NCI-H82 (cell line): ENCODE measurements at places on chromosomes 3 and 15.

DNA sequence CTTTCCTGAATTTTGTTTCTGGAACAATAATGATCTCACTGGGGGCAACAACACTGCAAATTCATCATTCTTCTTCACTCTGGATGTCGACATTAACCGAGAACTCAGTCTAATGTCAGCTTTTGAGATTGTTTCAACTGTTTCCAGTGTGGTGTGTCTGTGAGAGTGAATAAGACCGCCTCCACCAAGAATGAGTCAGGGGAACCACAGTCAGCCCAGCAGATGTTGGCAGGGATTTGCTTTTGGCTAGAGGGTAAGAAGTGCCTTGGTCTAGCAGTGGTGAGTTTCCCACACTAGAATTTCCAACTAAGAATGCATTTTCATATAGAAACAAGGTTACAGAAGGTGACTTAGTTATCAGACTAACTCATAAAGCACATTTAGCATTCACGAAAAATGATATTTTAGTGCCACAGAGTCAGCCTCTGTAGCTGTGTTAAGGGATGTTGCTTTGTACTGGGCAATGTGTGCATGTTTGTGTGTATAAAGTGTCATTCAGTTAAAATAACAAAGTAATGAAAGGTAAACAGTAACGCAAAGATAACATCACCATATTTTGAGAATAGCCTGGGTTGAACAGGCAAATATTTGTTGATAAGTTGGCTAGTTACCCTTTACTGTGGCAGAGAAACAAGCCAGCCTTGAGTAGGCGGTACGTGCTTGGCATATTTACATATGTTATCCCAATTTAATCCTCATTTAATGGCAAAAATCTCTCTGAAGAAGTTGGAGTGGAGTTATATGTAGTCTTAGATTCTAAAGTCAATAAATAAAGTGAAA, 33.8 kb downstream of the DRD3 start:
- peak; percentile 61 for DNase-seq

GRCh38 chr15:82110144-82110543, 64.3 kb upstream of the MEX3B start:
- no peak for DNase-seq

DNA sequence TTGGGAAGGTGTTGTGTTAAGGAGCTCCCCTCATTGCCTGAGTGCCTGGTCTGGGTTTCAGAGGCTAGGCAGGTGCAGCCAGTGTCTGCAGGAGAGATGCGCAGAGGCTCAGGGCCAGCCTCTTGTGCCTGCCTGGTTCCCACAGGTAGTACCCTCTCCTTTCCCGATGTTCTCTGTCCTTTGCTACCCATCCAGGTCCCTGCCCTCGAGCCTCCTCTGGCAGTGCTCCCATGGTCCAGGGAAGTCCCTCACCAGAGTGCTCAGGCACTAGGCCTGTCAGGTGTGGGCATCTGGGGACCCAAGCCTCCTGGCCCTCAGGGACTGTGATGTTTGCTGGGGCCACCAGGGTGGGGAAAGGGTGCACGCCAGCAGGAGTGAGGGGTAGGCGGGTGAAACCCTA, 5.0 kb downstream of the TRPM1 start:
- no peak for DNase-seq

- no peak for DNase-seq
Observed at GRCh38 chr15:52082197-52083036, 30.2 kb downstream of the BCL2L10 start.
